ENCODE measurements at places on chromosomes 3 and 15. TPM values are rescaled to one million over a fixed set of nuclear protein-coding genes. Genes with fewer than 3 reads are reported as not detected.

GRCh38 chr3:153442386-153442785, 280.4 kb downstream of the RAP2B start:
- DNase-seq, result no peak

GRCh38 chr3:125433611-125434041, 58.5 kb upstream of the ZNF148 start:
- no peak for DNase-seq

Gene GRM7
- total RNA-seq, result 0.59 TPM

DNA sequence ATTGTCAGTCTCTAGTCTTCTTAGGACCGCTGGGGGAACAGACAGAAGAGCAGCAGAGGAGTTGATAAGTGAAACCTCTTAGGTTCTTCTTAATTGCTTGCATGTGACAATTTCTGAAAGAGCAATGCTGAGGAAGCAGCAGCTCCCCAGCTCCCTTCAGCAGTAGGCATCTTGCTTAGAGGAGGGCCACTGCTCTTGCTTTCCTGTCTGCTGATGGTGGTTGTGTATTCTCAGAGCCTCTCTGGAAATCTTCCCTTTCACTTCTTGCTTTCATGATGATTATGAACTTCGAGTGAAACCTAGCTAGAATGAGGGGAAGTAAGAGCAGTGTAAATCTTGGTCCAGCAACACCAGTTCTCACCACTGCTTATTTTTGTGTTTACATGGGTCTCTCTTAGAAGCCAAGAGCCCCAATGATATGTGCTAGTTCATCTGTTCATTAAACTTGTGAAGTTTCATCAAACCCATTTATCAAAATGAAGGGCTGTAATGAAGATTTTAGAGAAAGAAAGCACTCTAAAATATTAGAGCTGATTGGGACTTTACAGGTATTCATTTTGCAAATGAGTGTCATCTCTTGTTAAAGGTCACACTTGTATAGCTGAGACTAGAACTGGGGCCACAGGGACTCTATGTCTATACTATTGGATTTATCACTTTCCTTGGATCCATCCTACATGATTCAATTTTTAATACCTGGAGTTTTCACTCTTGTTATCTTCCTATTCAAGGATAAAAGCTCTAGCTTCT, 246.7 kb downstream of the LPP start:
- DNase-seq, result no peak

DNA sequence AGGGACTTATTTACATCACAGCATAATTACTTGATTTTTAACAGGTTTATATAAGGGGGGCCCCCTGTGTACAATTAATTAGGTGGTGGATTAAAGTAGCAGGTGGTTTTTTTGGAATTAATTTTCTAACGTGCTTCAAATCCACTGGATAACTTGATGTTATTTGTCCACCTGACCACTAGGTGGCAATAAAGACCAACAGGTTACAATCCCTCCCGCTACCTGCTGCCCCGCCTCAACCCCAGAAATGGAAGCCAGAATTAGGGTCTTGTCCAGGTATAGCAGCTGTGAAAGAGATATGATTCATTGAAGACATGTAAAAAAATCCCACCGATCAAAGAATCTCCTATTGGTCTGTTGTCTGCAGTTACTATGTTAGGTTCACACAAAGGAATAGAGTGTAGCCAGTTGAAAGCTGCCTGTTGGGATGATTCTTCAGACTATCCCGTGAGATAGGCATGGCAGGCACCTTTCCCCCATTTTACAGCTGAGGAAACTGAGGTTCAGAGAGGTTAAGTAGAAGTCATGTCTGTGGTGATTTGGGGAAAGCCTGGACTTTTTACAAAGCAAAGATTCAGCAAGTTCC, 44.0 kb downstream of the MFSD1 start:
- DNase-seq, result no peak

DNA sequence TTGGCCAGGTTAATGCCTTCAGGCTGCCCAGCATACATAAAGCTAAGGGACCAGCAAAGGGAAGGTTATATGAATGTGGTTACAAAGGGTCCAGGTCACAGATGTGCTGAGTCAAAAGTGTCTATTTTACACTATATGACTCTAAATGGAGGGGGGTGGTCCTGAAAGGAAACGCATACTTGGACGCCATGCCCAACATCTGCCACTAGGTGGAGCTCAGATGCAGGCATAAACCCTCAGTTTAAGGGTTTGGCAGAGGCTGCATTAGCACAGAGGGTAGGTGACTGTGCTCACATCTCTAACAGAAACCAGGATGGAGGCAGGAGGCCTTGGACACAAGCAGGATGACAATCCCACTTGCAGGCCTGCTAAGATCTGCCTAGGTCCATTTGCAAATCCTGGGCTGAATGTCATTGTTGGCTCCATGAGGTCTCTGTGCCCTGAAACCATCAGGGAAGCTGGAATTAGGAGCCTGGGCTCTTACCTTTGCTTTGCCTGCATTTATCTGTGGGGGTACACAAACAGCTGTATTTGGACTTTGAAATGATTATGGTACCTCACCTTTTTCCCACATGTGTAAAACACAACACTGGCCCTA, 55.8 kb downstream of the ZNF621 start:
- DNase-seq, result peak; percentile 91

Gene KLF15
- total RNA-seq, result 20.7 TPM

DNA sequence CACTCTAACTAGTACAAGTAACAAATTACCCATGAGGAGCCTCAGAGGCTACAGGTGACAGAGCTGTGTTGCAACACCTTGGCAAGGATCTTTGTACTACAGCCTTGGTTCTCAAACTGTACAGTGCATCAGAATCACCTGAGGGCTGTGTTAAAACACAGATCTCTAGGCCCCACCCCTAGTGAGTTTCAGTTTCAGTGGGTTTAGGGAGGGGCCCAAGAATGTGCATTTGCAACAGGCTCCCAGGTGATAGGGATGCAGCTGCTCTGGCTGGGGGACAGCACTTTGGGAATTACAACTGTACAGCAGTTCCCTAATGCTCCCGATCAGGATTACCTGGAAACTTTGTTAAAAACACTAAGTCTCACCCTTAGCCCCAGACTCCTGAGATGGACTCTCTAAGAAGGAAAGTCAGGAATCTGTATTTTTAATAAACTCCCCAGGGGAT, 66.1 kb upstream of the NR2F2 start:
- DNase-seq, result no peak

Gene PDZRN3
- 10.4 TPM for total RNA-seq

DNA sequence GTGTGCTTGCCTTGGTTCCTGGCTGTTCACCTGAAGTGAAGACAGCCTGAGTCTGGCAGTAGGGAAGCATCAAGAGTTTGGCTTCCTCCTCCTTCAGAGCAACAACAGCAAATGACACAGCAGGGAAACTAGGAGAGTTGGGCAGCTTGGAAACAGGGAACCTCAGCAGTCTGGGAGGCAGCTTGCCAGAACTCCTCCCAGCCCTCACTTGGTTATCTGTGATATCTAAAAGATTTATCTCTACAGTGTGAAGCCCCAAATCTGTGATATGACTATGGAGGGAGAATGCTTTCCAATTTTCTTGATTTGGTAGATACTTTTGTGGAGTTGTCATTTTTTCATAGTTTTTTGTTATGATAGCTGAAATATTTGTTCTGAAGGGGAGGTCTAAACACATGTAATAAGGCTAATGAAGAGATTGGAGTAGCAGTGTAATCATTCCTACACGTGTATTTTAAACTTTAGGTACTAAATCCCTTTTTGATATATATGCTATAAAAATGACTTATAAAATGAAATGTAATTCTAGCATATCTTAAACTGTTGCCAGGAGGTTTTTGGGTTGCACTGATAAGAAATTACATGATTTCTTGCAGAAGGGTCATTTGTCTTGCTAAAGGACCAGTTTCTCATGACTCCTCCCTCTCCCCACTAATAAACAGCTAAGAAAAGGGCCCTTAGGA, 20.8 kb downstream of the UBE2E1 start:
- DNase-seq, result peak; percentile 63

Gene CFAP161
- total RNA-seq, result not detected

GRCh38 chr3:114558271-114558670, 264.4 kb downstream of the TIGIT start:
- no peak for DNase-seq

GRCh38 chr3:117003501-117003900, 293.9 kb downstream of the TUSC7 start:
- DNase-seq, result no peak

Gene MCCC1
- 33.4 TPM for total RNA-seq

GRCh38 chr15:91520850-91521249, 332.7 kb upstream of the SLCO3A1 start:
- no peak for DNase-seq

GRCh38 chr3:127673191-127674100, 694 bp downstream of the ABTB1 start:
- peak; percentile 76 for DNase-seq

Gene A4GNT
- not detected for total RNA-seq

DNA sequence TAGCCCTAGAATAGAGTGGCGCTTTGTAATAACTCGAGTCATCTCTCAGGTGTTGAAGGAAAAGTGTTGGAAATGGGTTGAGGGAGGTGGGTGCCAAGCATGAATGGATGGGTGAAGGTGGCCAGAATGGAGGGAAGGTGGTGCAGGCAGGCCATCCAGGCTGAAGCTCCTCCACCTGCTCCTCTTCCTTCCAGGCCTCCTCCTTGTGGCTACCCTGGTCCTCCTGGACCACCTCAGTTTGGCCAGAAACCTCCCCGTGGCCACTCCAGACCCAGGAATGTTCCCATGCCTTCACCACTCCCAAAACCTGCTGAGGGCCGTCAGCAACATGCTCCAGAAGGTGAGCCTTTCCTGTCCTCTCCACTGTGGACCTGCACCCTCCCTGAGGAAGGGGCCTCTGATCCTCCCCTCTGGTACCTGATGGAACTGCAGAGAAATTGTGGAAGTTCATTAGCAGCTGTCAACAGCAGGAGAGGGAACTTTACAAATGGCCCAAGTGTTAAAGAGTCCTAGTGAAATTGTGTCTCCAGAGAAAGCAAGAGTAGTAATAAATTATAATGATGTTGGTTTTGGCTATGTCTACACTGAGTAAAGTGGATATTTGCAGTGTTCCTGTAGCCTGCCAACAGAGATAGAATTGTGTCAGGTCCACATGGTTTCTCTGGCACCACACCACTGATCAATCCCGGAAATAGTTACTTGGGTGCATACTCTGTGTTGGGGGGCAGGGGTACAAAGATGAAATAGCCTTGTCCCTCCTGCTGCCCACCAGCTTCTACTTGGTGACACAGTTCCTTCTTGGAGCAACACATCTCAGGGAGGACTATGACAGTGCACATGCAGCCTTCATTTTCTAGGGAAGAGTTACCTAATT, 1.6 kb downstream of the IL12A start:
- DNase-seq, result peak; percentile 55

Gene SOX2
- 39.5 TPM for total RNA-seq

Gene SCAANT1
- total RNA-seq, result not detected

DNA sequence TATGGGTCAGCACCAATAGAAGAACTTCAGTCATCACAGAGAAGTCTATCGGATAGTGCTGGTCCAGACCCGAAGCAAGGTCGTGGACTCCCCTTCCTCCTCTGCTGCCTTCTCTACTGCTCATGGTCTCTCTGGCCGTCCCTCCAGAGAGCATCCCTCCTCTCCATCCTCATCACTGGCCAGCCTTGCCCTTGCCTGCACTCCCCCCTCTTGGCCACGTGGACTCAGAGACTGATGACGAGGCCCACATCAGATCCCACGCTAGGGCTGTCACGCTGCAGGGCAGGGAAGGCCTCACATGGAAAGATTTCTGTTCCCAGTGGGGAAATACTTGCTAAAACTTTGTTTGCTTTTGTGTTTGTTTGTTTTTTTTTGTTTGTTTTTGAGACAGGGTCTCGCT, 35.3 kb downstream of the IGDCC3 start:
- DNase-seq, result no peak

DNA sequence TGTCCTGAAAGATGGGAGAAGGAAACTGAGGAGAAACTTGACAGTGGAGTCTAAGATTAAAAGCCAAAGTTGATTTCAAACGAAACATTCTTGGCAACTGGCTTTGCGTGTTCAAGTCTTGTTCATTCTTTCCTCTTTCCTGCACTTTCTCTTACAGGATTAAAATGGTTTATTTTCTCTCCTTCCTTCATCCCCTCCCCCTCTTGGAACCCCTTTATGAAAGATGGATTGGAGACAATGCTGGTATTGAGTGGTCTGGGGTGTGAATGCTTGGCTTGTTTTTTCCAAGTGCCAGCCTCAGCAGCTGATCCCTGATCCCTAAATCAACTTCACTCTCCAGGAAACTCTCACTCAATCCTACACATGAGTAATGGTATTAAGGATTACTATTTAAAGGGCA, 703 bp upstream of the LSAMP start:
- no peak for DNase-seq

GRCh38 chr15:48922046-48922445, 41.7 kb downstream of the SHC4 start:
- DNase-seq, result no peak

- DNase-seq, result no peak
Measured at GRCh38 chr3:125098611-125099291, 43.0 kb upstream of the HEG1 start.

Gene GJD2
- not detected for total RNA-seq

DNA sequence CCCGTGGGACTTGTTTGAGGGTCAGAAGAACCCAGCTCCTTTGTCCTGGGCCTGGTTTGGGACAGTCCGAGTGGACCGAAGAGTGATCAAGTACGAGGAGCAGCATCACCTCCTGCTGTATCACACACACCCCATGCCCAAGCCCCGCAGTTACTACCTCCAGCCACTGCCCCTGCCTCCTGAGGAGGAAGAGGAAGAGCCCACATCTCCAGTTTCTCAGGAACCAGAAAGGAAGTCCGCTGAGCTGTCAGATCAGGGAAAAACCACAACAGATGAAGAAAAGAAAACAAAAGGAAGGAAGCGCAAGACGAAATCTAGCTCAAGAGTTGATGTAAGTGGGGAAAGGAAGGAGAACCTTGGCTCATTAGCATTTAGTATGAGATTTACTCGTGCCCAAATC, 3.3 kb upstream of the P2RY12 start:
- DNase-seq, result no peak

GRCh38 chr15:98878862-98879261, 128.7 kb downstream of the PGPEP1L start:
- no peak for DNase-seq

DNA sequence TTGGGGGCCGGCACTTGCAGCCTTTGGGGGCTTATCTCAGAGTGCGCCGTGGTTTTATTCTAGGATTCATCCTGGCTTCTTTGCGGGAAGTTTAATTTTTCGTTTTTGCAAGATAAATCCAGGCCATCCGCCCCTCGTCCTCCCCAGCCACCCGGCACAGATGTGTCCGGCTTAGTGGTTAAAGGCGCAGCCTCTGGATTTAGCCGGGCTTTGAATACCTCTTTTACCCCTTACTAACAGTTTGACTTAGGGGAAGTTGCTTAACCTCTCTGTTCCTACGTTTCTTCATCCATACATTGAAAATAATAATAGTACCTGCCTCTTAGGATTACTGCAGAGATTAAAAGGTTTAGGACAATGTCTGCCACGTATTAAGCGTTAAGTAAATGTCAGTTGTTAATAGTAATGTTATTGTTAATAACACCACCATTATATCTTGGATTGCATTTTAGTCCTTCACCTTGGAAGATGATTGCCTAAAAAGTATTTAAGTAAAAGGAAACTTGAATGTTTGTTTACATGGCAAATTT, 714 bp downstream of the ECT2 start:
- no peak for DNase-seq

- DNase-seq, result no peak
Measured at GRCh38 chr15:31438601-31439265, 112.1 kb downstream of the KLF13 start.
